ENCODE measurements at places on chromosomes 13 and 19.

GRCh38 chr13:113152691-113152983 lies 5.8 kb upstream of the PROZ start:
- DNase-seq, result no peak

DNA sequence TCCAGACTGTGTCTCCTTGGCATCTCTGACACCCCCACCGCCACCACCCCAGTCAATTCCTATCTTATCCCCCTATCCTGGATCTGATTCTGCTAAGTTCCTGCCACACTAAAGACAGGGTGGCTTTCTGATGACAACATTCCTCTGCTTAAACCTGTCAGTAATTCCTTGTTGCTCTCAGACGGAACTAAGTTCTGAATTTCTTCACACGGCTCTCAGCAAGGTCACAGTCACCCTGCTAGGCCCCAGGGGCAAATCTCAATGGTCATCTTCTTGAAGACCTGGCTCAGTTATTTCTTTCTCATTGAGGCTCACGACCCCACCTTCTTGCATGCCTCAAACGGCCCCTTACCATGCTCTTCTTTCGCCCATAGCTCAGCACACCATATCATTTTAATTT lies 7.6 kb downstream of the ALOX5AP start:
- no peak for DNase-seq

DNA sequence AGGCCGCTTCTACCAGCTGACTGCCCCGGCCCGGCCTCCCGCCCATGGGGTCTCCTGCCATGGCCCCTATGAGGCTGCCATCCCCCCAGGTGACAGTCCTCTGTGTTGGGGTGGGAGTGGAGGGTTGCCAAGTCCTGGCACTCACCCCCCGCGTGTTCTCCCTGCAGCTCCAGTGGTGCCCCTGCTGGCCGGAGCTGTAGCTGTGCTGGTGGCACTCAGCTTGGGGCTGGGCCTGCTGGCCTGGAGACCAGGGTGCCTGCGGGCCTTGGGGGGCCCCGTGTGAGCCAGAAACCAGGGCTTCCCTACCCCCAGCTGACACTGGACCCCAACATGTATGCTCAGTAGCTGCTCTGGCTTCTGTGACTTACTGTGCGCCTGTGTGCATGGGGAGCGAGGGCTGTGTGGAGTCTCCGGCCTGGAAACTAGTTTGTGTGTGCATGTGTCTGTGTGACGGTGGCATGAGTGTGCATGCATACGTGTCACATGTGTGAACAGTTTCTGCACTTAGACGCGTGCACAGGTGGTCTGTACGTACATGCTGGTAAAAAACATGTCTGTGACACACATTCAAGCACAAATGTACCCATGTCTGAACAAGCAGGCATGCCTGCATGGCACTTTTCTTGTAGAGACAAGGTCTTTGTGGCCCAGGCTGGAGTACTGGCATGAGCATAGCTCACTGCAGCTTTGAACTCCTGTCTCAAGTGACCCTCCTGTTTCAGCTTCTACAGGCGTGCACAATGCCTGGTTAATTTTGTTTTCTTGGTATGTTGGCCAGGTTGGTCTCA lies 4.9 kb downstream of the ACP4 start:
- no peak for DNase-seq

DNA sequence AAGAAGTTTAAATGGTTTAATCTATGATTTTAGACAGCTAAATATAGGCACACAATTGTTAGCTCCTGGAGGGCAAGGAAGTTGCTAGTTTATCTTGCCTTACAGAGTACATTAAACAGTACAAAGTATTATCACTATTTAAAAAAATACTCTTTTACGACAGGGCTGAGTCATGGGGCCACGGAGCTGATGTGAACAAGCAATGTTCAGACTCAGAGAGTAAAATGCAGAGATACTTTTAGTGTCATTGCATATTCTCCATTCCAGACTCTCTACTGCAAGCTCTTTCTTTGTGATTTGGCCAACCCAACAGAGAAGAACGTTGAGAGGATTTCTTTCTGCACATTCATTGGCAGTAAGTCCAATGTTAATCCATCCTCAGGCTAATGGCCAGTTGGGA lies 352.4 kb downstream of the SPRY2 start:
- DNase-seq, result peak; percentile 74

DNA sequence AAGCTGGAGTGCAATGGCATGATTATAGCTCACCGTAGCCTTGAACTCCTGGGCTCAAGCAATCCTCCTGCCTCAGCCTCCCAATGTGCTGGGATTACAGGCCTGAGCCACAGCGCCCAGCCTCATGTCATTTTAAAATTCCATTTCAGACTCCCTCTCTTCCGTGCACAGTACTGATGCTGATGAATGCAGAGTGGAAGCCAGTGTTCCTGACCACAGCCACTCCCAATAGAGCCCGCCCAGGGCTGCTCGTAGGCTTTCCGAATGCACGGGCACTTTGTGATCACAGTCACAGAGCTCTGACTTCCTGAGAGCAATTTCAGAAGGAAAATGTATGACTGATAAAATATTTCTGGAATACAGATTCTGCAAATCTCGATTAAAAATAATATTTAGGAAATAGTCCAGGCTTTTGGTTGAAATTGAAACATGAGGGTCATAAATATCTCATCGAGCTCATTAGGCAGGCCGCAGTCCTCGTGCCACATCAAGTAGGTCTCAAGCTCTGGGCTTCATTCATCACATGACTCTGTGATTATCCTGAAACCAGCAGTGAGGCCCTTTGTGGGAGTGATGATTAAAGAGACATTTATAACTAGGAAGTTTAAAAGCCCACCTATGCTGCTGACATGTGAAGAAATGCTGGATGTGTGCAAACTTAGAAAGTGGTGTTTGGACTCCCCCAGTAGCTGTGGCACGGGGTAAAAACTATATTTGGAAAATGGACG lies 38.9 kb upstream of the AMER2 start:
- DNase-seq, result no peak

DNA sequence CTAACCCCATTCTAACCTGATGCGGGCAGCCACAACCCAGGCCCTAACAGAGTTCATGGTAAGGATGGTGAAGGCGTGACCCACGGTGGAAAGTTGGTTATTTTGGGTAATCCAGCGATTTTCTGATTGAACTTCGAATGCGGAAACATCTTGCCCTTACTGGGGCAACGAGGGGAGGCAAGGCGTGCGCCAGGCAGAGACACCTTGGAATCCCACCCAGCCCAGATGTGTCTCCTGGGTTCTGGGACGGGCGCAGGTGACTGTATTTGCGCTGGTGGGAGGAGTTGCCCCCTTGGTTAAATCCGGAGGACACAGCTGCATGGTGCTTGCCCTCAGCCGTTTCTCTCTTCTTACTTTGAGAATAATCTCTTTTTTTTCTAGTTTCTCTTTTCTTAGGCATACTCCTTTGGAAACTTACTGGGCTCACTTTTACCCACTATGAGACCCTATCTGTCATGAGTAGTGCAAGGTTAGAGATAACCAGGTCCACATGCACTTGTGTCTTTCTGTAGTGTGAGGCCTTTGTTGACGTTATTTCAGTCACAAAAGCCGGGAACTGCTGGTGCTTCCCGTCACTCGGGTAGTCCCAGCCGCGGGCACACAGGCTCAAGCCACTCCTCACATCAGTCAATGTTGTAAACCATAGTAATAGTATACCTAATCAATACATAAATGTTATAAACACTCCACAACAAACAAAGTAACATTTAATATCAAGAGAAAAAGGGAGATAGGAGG lies 81.5 kb downstream of the ATP11A start:
- no peak for DNase-seq

GRCh38 chr13:47945738-47946137 lies 55.3 kb downstream of the SUCLA2 start:
- peak; percentile 71 for DNase-seq

GRCh38 chr13:20190481-20191310 lies 2.0 kb downstream of the GJB2 start:
- DNase-seq, result peak; percentile 53

GRCh38 chr13:39451860-39452301 lies 151.1 kb downstream of the LHFPL6 start:
- peak; percentile 58 for DNase-seq

DNA sequence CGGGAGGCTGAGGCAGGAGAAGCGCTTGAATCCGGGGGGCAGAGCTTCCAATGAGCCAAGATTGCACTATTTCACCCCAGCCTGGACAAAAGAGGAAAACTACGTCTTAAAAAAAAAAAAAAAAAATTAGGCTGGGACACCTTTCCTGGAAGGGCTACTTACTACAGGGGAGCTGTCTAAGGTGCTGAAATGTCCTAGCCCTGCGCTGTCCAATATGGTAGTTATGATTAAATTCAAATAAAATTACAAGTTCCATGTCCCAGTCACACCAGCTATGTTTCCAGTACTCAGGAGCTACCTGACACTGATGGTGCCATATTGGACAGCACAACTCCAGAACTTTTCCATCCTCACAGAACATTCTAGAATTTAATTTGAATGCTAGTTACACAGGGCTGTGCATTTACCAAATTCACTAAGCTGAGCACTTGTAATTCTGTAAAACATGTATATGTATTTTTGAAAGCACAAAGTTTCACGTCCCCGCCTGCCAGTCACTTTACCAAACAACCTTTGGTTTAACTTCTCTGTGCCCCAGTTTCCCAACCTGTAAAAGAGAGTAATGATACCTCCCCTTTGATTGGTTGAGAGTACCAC lies 9.2 kb upstream of the ZSCAN22 start:
- DNase-seq, result peak; percentile 66

GRCh38 chr19:38734426-38735256 lies 9.6 kb downstream of the CAPN12 start:
- DNase-seq, result peak; percentile 30

- peak; percentile 73 for DNase-seq
Measured at GRCh38 chr19:28420811-28421550, 792.0 kb downstream of the UQCRFS1 start.

- DNase-seq, result peak; percentile 93
Measured at GRCh38 chr19:10695401-10696398, 5.5 kb upstream of the QTRT1 start.

DNA sequence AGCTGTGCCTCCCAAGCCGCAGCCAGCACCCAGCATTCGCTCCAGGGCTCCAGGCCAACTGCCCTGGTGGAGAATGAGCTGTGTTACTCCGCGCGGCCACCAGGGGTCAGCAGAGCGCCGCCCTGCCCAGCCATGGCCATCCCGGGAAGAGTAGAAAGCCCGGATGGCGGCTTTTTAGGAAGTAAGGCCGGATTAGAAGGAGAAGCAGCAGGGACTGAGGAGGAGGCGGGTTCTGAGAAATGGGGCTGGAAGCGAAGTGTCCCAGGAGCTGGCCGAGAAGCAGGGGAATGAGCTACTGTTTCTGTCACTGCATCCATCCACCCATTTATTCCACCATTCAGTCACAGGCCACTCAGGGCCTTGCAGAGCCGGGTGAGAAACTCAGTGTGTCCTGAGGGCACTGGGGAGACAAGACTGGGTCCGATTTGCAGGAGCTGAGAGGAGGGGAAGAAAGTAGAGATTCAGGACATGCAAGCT lies 6.6 kb upstream of the NPAS1 start:
- DNase-seq, result peak; percentile 45

GRCh38 chr19:2315818-2316353 lies 7.9 kb upstream of the LINGO3 start:
- peak; percentile 63 for DNase-seq

DNA sequence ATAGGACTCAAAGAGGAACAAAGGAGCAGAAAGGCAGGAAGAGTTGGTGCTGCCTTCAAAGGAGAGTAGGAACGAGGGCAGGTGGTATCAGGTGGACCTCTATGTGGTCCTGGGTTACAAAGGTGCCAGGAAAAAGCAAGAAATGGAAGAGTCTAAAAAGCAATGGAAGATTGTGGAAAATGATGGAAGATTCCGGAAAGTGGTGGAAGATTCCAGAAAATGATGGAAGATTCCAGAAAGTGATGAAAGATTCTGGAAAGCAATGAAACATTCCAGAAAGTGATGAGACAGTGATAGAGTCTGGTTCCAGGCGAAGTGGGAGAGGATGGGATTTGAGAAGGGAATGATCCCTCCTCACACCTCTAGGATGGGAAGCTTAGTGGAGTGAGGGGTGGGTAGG lies 55.3 kb downstream of the ZNF557 start:
- DNase-seq, result no peak

DNA sequence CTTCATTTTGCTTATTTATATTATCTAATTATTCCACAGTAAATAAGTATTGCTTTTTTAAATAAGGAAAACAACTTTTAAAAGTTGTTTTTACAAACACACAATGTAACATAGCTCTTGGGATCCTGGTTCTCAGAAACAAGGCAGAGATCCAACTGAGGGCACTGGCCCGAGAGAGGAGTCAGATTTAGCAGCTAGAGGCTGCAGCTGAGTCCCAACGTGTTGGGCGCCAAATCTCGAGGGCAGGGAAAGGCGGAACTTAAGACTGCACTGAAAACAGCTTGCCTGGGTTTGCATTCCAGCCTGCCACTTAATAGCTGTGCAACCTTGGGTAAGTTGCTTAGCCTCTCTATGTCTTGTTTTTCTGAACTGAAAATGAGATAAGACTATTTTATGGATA lies 16.4 kb upstream of the WASF3 start:
- DNase-seq, result no peak

- no peak for DNase-seq
Measured at GRCh38 chr19:33366897-33367296, 6.6 kb upstream of the CEBPG start.

DNA sequence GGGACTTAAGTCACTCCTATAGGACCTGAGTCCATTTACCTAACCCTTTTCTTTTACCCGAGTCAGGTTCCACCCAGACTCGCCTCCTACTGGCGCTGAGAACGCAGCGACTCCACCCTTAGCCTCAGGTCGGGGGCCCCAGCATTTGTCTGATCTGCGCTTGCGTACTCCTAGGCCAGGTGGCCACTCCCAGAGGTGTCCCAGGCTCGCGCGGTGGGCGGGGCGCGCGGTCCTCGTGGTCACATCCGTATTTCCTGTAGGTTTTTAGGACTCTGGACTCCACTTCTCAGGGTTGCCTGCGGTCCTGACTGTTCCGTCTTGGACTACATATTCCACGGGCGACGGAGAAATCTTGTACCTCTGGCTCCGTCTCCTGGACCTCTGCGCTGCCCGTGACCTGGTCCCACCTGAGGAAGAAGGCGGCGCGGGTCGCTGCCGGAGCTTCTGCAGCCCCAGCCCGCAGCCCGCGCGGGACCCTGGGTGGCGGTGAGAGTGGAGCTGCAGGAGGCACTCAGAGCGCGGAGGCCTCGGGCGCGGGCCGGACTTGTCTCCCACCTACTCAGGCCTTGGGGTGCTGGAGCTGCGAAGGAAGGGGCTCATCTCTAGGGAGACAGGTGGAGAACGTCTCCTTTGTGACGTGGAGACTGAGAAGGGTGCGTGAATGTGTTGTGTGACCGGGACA lies 11.0 kb upstream of the ZNF573 start:
- DNase-seq, result no peak

DNA sequence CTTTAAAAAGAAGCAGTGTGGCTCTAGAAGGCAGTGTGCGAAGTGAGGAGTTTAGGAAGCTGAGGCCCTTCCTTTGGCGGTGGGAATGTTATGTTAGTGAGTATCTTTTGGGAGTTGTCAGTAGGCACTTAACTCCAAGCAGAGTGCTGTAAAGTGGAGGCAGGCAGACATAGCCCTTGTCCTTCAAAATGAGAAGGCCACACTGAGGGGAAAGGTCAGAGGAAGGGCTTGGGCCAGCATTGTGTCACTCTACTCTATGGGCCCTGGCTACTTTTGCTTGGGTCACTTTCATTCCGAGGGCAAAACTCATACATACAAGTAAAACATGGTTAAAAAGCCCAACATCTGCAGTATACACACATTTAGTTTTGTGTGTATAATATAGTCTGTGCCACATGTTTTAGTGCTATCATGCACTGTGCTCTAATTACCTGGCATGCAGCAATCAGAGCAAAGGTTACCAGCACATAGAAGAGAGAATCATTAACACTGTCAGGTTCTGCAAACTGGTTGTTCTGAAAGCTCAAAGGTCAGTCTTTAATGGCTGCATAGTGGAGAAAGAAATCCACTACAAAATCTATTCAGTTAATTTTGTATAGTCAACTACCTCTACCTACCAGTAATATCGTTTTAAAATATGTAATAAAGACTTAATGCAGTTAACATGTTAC lies 64.4 kb downstream of the WASF3 start:
- no peak for DNase-seq

GRCh38 chr13:39665763-39666162 lies 10.3 kb downstream of the COG6 start:
- DNase-seq, result no peak

Data from fibroblast of lung (primary cell).